Amniotic stem cell (primary cell): ENCODE measurements at places on chromosomes 4 and X.

GRCh38 chr4:61994036-61994435 is 793.9 kb downstream of the ADGRL3 start:
- DNase-seq: no peak

DNA sequence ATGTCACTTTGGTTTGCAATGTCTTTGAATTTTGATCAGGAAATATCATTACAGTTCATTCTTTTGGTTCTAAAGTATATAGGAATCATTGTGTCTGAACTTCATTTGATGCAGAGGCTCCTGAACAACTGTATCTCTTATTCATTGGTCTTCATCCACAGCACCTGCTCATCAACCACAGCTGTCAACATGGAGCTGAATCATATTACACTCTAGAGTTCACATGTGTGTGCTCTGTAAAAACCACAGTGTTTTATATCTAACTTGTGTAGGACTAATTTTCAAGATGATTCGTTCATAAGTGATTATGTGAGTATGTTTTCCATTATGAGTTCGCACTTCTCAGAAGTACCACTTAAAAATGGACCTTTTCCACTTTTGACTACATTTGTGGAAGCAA is 643.3 kb upstream of the FAM241A start:
- DNase-seq: no peak

DNA sequence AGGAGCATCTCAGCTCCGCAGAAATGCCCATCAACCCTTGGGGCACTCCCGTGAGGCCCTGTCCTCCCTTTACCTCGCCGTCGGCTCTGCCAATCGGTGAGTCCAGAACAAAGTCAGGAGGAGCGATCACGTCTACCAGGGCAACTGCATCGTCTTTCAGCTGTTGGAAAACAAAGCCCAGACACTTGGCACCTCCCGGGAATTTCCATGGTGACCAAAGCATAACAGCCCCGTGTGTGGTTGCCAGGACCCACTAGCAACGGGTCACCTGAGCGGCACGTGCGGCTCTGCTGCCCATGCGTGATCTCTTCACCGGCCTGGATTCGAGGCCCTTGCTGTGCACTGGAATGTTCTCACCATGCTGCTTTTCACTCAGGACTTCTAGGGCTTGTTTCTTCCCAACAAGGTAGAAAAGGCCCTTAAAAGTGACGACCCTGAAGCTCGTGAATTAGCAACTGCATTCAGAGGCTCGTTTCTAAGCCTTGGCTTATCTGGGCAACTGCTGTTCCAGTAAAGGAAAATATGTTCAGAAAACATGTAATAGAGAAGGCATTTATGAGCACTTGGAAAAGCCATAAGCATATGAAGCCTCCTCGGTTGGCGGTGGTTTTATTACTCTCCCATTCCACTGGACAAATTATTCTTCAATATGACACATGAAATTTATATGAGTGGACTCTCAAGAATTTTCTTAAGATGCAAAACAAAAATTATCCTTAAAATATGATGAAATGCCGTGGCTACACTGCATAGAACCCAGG is 69.5 kb downstream of the ACOX3 start:
- no peak for DNase-seq

GRCh38 chrX:42531441-42531840 is 246.5 kb downstream of the PPP1R2C start:
- no peak for DNase-seq

GRCh38 chrX:16222151-16222550 is 54.9 kb downstream of the MAGEB17 start:
- peak; percentile 1 for DNase-seq

DNA sequence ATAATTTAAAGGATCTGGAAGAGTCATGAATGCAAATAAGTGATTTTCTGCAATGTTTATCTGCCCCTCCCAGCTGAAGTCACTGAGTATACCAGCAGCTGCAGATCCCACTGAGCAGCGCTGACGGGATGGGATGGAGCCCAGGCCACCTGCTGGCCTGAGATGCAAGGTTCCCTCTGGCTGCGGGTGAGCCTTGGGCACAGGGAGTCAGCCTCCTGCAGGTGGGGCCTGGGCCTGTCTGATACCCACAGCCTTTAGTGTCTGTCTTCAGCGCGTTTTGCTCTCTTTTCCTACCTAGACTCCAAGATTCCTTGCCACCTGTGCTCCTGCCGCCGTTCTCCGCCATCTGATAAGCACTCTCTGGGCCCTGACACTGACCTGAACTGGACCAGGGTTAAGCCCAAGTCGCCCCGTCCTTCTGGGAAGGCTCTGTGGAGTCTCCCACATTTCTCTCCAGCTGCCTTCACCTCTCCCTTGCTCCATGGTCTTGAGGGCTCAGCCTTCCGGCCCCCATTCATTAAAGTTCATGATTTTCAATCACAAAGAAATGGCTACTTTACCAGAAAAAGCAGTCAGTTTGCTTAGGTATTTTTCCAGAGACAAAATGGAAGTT is 223.1 kb upstream of the FAT1 start:
- no peak for DNase-seq

- no peak for DNase-seq
Measured at GRCh38 chr4:53307819-53308780, 57.8 kb downstream of the SCFD2 start.

GRCh38 chr4:8940792-8941491 is 69.3 kb upstream of the HMX1 start:
- no peak for DNase-seq

- no peak for DNase-seq
Measured at GRCh38 chr4:22238742-22239141, 277.1 kb downstream of the ADGRA3 start.

DNA sequence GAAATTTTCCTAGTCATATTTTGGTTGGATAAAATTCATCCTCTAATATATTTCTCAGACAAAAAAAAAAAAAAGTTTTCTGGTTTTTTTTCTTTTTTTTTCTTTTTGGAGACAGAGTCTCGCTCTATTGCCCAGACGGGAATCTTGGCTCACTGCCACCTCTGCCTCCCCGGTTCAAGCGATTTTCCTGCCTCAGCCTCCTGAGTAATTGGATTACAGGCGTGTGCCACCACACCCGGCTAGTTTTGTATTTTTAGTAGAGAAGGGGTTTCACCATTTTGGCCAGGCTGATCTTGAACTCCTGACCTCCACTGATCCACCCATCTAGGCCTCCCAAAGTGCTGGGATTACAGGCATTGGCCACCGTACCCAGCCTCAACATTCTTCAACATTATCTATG is 432.7 kb upstream of the PABPC4L start:
- DNase-seq: no peak

DNA sequence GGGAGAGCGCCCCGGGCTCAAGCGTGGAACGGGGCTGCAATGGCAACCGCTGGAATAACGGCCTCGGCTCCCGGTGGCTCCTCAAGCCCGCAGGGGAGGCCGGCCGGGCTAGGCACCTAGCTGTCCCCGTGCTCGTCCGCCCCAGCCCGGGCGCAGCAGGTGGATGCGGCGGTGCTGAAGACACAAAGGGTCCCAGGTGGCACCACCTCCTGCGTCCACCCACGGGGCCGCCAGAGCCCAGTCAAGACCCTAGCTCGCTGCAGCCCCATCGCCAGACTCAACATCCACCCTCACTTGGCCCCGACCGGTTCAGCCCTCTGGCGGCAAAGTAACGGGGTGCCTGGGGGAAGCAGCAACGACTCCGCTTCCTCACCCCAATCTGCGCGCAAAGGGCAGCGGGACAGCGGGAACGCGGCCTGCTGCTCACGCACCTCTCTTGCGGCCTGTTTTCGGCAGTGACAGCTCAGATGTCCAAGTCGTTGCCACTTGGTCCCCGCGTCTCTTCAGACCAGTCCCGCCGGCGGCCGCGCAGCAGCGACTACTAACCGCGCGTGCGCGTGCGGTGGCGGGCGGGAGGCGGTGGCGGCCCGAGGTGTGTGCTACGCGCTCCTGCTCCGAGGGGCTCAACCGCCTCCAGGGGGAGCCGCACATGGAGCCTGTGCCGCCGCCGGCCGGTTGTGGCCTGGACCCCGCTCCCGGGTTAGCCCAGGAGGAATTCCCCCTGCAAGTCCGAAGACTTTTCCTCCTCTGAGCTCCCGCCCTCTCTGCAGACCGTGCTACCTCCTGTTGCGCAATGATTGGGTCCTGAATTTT is at the start of gene CLGN:
TSS of gene CLGN (minus strand) at position 543 of the 813 bp plus-strand sequence. CDS start 14,570 bp downstream, outside the sequence.
- DNase-seq: no peak

- DNase-seq: no peak
Measured at GRCh38 chr4:186485561-186486062, 69.8 kb downstream of the MTNR1A start.

DNA sequence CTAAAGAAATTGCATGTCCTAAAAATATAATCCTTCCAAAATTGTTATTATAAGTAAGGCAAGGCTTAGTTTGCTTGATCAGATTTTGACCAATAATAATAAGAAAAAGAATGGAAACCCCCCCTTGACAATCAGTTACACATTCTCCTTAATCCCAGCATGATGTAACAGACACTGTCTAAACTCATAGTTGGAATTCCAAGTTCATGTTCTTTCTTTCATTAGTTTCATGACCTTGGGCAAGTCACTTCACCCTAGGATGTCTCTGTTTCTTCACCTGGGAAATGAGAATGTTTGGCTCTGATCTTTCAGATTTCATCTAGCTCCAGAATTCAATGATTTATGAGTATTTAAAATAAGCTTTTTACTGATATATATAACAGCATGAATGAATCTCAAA is 64.8 kb downstream of the MAML3 start:
- DNase-seq: no peak

DNA sequence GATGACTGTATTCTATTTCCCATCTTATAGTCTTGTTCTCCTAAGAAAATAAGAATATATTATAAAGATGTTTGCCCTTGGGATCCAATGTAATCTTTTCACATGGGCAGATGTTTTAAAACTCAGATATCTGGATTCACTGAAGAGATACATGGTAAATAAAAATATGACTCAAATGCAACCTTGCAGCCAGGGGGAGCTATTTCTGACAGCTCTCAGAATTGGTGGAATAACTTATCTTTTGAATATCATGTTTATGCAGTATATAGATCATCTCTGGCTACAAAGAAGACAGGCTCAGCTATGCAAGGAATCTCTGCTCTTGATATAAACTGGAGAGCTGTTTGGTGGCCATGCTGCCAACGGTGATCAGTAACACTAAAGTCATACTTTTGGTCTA is 274.7 kb downstream of the GLUD2 start:
- no peak for DNase-seq

DNA sequence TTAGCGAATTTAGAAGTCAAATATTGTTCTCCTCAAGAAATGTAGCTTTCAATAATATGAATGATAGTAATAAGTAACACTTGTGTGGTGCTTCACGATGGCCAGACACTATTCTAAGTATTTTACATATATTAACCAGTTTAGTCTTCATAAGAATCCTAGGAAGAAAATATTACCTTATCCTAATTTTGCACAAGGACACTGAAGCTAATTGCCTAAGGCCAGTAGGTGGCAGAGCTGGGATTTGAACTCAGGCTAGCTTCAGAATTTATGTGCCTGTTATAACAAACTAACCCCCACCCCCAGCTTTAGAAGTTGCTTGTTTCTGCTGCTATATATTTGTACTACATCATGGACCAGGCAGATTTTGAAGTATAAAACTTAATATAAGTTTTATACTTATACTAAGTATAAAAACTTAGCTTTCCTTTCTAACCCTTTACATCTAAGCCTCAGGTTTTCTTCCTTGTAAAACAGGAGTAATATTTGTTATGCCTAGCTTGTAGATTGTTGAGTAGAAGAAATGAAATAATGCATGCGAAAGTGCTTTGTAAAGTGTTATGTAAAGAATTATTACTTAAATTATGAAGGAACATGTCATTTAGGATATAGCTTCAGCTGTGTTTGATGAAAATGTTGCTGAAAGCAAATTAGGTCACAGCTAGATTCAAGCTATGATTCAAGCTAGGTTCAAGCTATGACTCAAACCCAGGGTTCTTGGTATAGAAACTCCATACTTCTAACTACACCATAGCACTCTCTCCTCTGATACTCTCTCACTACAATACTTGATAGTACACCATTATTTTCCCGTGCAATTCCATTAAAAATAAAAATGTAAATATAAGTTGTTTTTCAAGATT is 4.2 kb upstream of the CDS1 start:
- peak; percentile 60 for DNase-seq

GRCh38 chrX:42615161-42615563 is 162.8 kb downstream of the PPP1R2C start:
- no peak for DNase-seq

DNA sequence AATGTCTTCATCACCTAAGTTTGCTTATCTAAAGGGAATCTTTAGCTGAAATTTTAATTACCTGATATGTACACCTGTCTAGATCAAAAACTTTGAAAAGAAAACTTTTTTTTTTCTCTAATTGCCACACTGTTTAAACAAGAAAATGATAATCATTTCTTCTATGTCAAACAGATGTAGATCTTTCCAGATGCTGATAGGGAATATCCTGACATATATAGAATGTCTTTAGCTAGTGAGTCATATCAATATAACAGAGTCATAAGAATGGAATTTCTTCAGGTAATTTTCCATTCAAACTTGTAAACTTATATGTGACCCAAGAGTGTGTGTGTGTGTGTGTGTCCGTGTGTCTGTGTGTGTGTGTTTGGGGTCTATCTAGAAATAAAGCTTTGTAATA is 271.9 kb downstream of the GPM6A start:
- DNase-seq: no peak

DNA sequence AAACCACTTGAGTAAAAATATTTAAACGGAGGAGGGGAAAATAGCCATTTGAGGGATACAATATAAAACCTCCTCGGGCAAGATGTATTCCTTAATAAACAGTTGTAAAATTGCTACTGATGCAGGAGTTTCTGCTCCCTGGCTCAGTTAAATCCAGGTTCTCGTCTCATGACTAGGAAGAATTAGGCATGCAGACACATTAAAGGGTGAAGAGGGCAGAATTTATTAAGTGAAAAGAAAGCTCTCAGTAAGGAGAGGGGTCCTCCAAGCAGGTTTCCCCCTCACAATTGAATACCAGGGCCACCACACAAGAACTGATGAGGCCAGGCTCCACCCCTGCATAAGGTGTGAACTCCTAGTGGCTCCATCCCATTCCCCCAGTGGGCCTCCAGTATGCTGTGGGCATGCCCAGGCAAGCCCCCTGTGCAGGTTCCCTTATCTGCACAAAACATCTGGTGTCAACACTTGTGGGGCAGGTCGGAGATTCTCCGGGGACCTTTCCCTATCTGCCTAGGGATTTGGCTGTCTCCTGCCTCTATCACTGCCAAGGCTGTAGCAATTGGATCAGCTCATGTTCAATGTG is 80.4 kb downstream of the HS6ST2 start:
- DNase-seq: no peak

- no peak for DNase-seq
Measured at GRCh38 chrX:433771-434170, 47.1 kb upstream of the PPP2R3B start.
